Uterus (tissue), 4 donors: ENCODE measurements at places on chromosomes 4 and X. TPM values are rescaled to one million over a fixed set of nuclear protein-coding genes. Genes with fewer than 3 reads are reported as not detected.
A peak's percentile ranks its signal among the peaks of the same experiment; 100 is the strongest.

GRCh38 chr4:47612116-47613023 is 127.3 kb downstream of the ATP10D start:
- no peaks in the 10 kb centered on the region for H3K36me3 ChIP-seq
- no peak overlapping the region for H3K4me3 ChIP-seq
- no peaks in the 10 kb centered on the region for H3K4me1 ChIP-seq
- no peak overlapping the region for H3K27ac ChIP-seq

The IL9R gene
- not detected for total RNA-seq

- H3K4me3 ChIP-seq, result no peak overlapping the region
- no peak for DNase-seq
- H3K27ac ChIP-seq, result no peak overlapping the region
- no peaks in the 10 kb centered on the region for H3K4me1 ChIP-seq
Observed at GRCh38 chr4:94897023-94897422, 139.3 kb downstream of the BMPR1B start.

DNA sequence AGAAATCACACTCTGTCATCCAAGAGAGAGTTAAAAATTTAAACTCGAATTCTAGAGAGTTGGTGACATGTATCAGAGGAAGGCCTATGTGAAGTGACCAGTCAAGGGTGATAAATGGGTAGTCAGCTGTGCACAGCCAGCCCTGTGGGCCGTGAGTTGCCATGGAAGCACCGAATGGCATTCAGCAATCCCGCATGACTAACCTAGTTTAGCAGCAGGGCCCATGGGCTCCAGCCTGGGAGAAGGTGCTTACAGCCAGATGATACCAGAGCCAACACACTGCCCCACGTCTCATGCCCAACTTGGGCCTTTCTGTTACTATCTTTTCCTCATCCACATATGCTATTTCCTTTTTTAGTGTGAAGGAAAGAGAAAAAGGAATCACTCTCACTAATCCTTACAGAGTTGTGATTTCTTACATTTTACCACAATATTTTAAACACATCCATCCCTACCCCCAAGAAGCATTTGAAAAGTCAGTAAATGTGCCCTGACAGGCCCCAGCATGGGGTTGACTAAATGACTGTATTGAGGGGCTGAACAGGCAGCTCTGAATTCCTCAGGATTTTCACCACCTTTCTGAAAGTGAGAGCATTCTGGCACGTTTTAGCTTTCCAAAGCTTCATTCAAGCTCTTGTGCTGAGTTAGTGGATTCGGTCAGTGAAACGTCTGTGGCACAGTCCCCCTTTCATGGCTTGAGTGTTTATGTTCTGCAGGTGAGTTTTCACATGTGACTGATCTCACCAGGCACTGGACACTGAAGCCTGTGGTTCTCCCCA is 104.2 kb downstream of the AFF1 start:
- peak overlapping the region; percentile 99 for H3K27ac ChIP-seq
- no peak overlapping the region for H3K4me3 ChIP-seq
- no peaks in the 10 kb centered on the region for H3K36me3 ChIP-seq
- peaks cover 19% of the 10 kb centered on the region for H3K4me1 ChIP-seq

The SSX2 gene
- not detected for total RNA-seq

The TRPC5OS gene
- not detected for total RNA-seq

GRCh38 chrX:116694046-116694445 is 231.3 kb upstream of the CT83 start:
- no peak for DNase-seq
- no peak overlapping the region for H3K4me3 ChIP-seq
- H3K4me1 ChIP-seq, result no peaks in the 10 kb centered on the region
- H3K36me3 ChIP-seq, result no peaks in the 10 kb centered on the region
- H3K27me3 ChIP-seq, result no peaks in the 10 kb centered on the region

DNA sequence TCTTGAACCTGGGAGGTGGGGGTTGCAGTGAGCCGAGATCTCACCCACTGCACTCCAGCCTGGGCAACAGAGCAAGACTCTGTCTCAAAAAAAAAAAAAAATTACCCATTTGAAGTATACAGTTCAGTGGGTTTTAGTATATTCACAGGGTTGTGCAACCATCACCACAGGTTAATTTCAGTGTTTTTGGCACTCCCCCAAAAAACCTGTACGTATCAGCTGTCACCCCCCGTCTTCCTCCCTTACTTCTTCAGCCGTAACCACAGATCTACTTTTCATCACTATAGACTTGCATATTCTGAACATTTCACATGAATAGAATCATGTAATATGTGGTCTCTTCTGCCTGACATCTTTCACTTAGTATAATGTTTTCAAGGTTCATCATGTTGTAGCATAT is 11.7 kb upstream of the PTTG2 start:
- H3K36me3 ChIP-seq, result no peaks in the 10 kb centered on the region
- H3K4me3 ChIP-seq, result no peak overlapping the region
- H3K27me3 ChIP-seq, result no peaks in the 10 kb centered on the region
- H3K4me1 ChIP-seq, result peaks cover 4% of the 10 kb centered on the region
- H3K27ac ChIP-seq, result no peak overlapping the region
- DNase-seq, result no peak

- H3K36me3 ChIP-seq, result no peaks in the 10 kb centered on the region
- DNase-seq, result no peak
- no peak overlapping the region for H3K4me3 ChIP-seq
- no peak overlapping the region for H3K27ac ChIP-seq
- H3K27me3 ChIP-seq, result no peaks in the 10 kb centered on the region
- H3K4me1 ChIP-seq, result no peaks in the 10 kb centered on the region
Observed at GRCh38 chrX:44071070-44071645, 98.0 kb upstream of the NDP start.

DNA sequence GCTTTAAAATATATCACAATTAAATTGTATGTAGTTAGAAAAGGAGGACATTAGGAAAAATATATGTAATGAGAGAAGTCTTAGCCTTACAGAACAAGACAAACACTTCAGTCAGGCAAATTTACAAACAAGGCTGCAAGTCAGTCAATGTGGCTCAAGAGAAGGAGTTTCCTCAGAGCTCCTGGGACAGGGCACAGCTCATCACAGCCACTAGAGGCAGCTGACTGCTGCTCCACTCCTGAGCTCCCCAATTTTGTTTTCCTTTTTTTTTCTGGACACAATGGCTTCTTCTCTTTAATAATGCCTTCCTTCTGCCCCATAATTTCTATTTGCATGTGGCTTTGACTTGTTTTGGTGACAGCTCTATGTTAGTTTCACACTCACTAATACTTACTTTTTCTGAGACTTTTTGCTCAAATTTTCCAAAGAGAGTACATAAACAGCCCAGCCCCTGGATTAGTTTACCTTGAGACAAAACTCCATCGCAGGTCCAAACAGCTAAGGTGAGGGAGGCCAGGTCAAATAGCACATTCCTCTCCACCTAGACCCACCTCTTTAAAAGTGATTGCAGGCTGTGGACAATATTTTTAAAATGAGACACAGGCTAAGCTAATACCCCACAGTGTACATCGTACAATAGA is 850.4 kb upstream of the FRG1 start:
- H3K27ac ChIP-seq, result no peak overlapping the region
- H3K36me3 ChIP-seq, result no peaks in the 10 kb centered on the region
- H3K27me3 ChIP-seq, result no peaks in the 10 kb centered on the region
- no peak for DNase-seq
- no peaks in the 10 kb centered on the region for H3K4me1 ChIP-seq

GRCh38 chr4:105194328-105195231 is 47.9 kb downstream of the TET2 start:
- H3K36me3 ChIP-seq, result no peaks in the 10 kb centered on the region
- H3K4me3 ChIP-seq, result no peak overlapping the region
- peaks cover 6% of the 10 kb centered on the region for H3K4me1 ChIP-seq
- no peak overlapping the region for H3K27ac ChIP-seq
- DNase-seq, result no peak
- no peaks in the 10 kb centered on the region for H3K27me3 ChIP-seq

The TRO gene
- total RNA-seq, result 20.0 TPM

The STK26 gene
- 133 TPM for total RNA-seq

- H3K4me3 ChIP-seq, result no peak overlapping the region
- no peak for DNase-seq
- H3K27me3 ChIP-seq, result no peaks in the 10 kb centered on the region
- H3K27ac ChIP-seq, result no peak overlapping the region
- H3K4me1 ChIP-seq, result no peaks in the 10 kb centered on the region
Observed at GRCh38 chr4:7788193-7788592, 151.5 kb downstream of the AFAP1 start.

DNA sequence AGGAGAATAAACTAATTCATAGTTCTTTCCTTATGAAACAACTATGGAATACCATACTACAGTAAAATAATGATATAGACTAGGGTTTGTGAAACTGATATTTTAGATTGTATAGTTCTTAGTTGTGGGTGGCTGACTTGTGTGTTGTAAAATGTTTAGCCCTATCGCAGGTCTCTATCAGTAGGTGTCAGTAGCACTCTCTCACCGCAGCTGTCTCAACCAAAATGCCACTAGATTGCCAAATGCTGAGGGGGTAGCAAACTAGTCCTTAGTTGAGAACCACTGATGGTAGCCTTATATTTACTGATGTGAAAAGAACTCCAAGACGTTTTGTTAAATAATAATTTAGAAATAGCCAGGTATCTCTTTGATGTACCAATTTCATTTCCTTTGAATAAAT is 48.1 kb downstream of the RHOXF2B start:
- H3K36me3 ChIP-seq, result no peaks in the 10 kb centered on the region
- H3K4me1 ChIP-seq, result no peaks in the 10 kb centered on the region
- H3K4me3 ChIP-seq, result no peak overlapping the region
- no peak for DNase-seq
- H3K27me3 ChIP-seq, result no peaks in the 10 kb centered on the region

- H3K36me3 ChIP-seq, result no peaks in the 10 kb centered on the region
- H3K4me3 ChIP-seq, result no peak overlapping the region
- no peak overlapping the region for H3K27ac ChIP-seq
- peaks cover under 1% of the 10 kb centered on the region for H3K4me1 ChIP-seq
- no peaks in the 10 kb centered on the region for H3K27me3 ChIP-seq
Observed at GRCh38 chr4:3112609-3113469, 38.4 kb downstream of the HTT start.
